ENCODE measurements at places on chromosomes 1 and 21. TPM values are rescaled to one million over a fixed set of nuclear protein-coding genes. Genes with fewer than 3 reads are reported as not detected.

The LAPTM5 gene
- 39.8 TPM for total RNA-seq

The GALE gene
- total RNA-seq: 12.3 TPM

The LRRIQ3 gene
- total RNA-seq: not detected

The CLCNKB gene
- total RNA-seq: not detected

The CD5L gene
- total RNA-seq: not detected

Data from vagina (tissue), 2 donors.